MG63 (cell line): ENCODE measurements at places on chromosomes 16 and 17. TPM values are rescaled to one million over a fixed set of nuclear protein-coding genes. Genes with fewer than 3 reads are reported as not detected.
A peak's percentile ranks its signal among the peaks of the same experiment; 100 is the strongest.

DNA sequence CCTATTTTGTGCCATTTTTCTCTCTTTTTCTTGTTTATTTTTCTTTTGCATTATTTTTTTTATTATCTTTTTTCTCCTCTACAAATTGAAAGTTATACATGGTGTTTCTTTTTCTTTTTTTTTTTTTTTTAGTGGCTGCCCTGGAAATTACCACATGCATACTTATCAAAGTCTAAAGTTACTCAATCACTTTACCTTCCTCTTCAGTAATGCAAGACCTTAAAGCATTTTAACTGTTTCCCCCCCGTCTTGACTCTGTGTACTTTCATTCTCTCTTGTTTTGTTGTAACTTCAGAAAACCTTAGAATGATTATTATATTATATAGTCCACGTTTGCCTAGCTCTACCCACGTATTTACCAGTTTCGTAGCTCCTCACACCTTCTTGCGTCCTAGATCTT lies 33.3 kb upstream of the SMPD3 start:
- DNase-seq, result no peak

- no peak for DNase-seq
These were observed 44.5 kb downstream of the EFCAB13 start for GRCh38 chr17:47368262-47368661.

GRCh38 chr17:41655611-41656111 lies 31.3 kb upstream of the KRT17 start:
- no peak for DNase-seq

DNA sequence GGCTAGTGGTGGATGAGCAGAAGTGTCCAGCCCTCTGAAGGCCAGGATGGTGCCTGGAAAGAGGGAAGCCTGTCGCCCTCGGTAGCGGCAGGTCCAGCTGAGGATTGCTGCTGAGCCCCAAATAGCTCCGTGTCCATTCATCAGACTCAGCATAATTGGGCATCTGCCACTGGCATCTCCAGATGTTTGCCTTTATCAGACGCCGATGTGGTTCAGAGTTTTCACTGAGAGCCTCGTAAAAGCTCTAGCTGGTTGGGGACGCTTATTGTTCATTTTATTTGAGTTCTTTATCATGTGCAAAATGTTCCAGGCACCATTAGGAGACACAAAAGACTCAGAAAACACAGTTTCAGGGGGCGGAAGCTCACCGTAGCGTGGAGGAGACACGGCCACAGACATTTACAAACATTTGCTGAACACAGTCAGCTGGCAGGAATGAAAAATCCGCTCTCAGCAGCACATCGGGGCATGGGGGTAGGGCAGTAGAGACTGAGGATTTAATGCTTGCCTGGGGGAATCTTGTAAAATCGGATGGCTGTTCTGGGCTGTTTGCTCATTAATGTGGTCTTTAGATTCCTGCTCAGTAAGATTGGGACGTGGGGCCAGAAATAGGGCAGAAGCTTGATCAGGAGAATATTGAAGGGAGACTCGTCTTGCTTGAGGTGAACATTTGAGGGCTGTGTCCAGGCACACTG lies 41.7 kb downstream of the SMPD3 start:
- DNase-seq, result no peak

DNA sequence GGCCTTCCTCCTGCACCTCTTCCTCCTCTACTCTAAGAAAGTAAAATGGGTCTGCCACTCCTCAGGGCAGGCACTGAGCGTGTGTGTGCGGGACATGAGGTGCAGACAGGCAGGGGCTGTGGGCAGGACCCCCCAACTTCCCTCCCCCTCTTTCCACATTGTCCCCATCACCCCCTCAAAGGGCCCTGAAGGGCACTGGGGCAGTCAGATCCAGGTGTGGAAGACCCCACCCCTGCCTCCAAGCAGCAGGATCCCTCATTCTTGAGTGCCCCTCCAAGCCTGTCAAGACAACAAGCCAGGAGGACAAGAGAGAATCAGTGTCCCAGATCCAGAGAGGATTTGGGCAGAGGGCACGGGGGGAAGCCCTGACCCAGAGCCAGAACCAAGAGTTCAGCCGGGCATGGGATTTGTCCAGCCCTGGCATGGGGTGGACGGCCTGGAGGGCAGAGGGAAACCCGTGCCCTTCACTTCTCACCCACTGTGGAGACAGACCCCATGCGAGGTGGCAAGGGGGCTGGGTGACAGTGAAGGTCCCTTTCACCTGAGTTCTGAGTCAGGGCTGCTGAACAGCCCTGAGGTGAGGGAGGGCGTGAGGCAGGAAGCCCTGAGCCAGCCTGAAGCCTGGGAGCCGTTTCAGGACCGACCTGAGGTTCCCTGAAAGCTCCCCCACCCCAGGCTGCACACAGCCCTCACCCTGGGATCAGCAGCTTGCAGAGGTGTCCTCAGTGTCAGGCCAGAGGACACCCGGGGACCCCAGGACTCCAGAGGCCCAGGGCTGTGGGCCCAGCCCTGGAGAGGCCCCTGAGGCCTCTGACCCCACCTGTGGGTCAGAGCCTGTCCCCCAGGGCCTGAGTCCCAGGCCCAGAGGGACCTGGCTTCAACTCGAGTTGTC lies 45.8 kb downstream of the USP22 start:
- no peak for DNase-seq

EFCAB5 gene
- not detected in 2 replicates for total RNA-seq

- DNase-seq, result no peak
These were observed 7.9 kb upstream of the IL17C start for GRCh38 chr16:88630433-88630832.

DNA sequence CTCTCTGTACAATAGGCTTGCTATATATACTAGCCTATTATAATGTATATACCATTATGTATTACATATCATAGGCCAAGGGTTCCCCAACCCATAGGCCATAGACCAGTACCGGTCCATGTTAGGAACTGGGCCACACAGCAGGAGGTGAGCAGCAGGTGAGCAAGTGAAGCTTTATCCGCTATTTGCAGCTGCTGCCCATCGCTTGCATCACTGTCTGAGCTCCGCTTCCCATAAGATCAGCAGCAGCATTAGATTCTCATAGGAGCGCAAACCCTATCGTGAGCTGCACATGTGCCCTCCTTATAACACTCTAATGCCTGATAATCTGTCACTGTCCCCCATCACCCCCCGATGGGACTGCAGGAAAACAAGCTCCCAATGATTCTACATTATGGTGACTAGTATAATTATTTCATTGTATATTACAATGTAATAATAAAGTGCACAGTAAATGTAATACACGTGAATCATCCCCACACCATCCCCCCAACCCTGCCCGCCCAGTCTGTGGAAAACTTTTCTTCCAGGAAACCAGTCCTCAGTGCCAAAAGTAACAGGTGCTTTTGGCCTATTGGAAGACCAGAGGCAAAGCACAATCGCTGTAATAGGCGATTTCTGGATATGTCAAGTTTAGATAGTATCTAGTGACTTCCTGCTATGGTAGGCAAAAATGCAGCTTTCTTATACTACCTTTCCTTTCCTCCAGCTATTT lies 84.1 kb downstream of the MYH11 start:
- peak; percentile 16 for DNase-seq

DNA sequence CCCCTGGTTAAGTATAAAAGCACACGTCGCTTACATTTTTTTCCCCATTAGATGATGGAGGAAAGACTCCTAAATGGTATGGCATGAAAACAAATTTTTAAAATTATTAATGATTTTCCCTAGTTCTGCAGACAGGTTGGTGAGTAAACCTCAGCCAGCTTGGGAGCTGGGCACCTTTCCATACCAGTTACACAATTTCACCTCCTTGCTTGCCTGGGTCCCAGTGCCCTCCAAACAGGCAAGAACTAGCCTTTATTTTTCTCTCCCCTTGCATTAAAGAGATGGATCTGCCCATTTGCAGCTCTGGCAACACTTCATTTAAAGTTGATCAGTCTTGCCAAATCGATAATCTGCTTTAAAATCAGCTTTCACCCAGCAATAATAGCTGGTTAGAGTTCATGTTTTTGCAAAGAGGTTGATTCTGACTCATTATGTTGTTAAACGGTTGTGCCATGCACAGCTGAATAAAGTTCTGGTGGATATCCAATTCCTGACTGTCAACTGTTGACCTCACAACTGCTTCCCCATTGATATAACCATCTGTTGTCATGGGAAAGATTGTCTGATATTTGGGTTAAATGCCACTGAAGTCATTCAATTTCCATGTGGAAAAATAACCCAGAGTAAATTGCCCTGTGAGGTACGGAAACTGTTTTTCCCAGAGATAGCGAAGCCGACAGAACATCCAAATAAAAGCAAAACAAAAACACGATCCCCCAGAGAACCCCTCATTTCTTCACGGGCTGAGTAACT lies 1.3 kb downstream of the C17orf58 start:
- DNase-seq, result peak; percentile 60
